ENCODE measurements at places on chromosomes 11 and 22. TPM values are rescaled to one million over a fixed set of nuclear protein-coding genes. Genes with fewer than 3 reads are reported as not detected.

DNA sequence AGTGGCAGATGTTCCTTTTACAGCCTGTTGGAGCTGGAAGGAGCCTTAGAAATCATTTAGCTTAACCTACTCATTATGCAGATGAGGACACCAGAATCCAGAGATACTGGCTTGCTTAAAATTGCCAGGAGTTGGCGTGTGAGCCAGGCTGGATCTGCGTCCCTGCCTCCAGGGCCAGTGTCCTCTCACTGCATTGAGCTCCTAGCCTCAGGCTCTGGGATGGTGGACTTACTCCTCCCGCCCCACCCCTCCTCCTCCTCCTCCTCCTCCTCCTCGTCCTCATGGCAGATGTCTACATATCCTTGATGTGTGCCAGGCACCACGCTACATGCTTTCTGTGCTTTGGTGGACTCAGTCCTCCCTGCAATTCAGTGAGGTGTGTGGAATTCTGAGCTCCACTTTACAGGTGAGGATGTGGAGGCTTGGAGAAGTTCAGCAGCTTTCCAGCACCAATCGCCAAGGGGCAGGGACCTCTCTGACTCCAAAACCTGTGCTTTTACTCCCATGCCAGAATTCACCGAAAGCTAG, 24.1 kb downstream of the ADAMTS15 start:
- DNase-seq, result no peak

DNA sequence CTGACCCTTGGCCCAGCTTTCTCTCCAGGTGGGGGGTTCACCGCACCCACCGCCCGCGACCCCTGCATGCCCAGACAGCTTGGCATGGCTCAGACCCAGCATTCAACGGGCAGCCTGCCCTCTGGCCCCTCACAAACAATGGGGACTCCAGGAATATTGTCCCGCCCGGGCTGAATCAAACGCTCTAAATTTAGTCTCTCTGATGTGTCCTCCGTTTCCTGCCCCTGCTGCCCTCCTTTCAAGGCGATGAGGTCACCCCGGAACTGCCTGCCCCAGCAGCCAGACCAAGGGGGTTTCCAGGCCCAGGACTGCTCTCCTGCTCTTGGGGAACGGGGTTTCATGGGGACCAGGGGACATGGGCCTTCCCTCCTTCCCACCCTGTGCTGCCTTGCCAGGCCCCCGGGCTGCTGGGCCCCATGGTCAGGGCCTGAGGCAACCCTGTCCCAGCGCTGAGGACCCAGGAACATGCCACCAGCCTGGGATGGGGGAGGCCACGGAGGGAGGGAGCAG, 10.1 kb upstream of the PDGFB start:
- DNase-seq, result no peak

The RRM1 gene
- 35.7 TPM for total RNA-seq

GRCh38 chr22:38186429-38186828, 4.8 kb upstream of the PLA2G6 start:
- no peak for DNase-seq

The OR2AG1 gene
- not detected for total RNA-seq

- DNase-seq, result no peak
These were observed 5.2 kb upstream of the IL17RA start for GRCh38 chr22:17079572-17079971.

- no peak for DNase-seq
These were observed 142.5 kb downstream of the LDLRAD3 start for GRCh38 chr11:36086366-36086765.

GRCh38 chr22:18970948-18971315, 34.8 kb upstream of the PRODH start:
- no peak for DNase-seq

DNA sequence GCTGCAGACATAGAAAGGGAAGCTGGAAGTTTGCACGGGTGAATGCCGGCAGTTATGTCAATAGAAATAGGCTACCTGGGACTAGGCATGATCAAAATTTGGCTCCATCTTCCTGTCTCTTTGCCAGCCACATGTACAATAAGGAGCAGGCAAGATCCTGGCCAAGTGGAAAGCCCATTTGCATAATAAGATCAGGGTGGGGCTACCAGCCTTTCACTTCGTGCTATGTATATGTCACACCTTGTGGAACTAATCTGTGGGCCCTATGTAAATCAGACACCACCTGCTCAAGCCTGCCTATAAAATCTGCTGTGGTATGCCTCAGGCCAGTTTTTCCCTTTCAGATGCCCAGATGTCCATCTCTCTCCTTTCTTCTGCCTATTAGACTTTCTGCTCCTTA, 79.3 kb upstream of the DRD2 start:
- no peak for DNase-seq

The MOV10L1 gene
- total RNA-seq, result 0.44 TPM

GRCh38 chr22:34841911-34842310, 224.0 kb upstream of the ISX start:
- DNase-seq, result no peak

- no peak for DNase-seq
These were observed 10.1 kb downstream of the CHID1 start for GRCh38 chr11:900545-900944.

- no peak for DNase-seq
These were observed 438.5 kb upstream of the FAT3 start for GRCh38 chr11:91786097-91786496.

DNA sequence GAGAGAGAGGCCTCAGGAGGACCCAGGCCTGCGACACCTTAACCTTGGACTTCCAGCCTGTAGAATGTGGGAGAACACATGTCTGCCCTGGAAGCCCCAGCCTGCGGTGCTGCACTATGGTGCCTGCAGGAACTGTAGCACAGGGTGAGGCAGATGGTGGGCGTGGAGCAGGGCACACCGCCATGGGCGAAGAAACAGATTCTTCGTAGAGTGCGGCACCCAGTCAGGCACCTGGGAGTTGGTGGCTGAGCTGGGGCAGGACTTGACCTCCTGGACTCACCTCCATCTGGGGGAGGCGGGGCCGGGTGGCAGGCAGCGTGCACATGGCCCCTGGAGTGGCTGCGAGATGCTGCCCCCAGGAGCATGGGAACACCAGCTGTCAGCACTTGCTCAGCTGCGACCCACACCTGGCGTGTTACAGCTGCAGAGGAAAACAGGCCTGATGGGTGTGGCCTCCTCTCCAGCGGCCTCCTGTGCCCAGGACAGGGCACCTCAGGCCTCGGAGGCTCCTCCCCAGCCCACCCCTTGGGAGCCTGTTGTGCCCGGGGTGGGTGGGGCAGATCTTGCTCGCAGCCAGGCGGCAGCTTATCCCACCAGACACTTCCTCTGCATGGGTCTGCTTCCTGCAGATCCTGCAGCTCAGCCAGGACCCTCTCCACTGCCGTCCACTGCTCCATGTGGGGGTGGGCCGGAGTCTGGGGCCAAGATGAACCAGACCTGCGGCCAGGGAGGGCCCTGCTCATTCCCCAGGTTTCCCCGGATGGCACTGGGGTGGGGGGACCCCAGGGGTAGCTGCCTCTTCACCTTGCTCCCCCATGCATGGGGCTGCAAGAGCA, 80.4 kb downstream of the MYEOV start:
- DNase-seq, result peak; percentile 47

DNA sequence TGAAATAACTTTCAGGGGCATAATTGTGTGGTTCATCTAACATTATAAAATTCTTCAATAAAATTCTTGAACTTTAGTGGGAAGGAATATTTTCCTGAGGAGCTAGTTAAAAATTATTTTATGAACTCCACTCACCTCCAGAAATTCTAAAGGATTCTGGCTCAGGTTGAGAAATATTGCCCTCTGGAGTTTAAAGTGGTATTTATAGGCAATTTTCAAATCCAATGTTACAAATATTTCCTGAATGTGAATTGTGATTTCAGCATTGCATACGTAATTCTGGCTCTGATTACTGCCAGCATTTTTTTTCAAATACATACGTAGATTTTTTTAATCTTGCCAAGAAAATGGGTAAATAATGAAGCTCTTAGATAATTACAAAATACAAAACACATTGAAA, 598.2 kb upstream of the ANO3 start:
- DNase-seq, result no peak

DNA sequence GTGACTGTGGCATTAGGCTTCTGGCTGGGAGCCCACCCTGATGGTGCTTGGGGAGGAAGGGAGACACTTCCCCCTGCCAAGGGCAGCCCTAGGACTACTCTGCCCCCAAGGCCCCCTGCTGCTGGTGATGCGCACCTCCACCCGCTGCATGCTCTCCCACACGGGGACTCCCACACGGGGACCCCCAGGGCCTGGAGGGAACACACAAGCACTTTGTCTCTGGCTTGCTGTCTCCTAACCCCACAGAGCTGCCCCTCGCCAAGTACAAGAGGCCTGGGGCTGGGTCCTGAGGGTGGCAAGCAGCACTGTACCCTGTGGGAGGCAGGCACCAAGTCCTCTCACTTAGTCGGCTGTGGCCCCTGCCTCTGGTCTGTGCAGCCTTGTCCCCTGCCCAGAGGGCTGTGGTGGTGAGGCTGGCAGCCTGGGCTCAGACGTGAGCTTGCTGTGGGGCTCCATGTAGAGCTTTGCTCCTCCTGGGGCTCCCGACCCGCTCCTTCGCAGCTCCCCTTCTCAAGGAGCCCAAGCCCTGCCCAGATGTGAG, 7.9 kb downstream of the LRRC75B start:
- no peak for DNase-seq

The PTPRCAP gene
- 8.0 TPM for total RNA-seq

The OR52N4 gene
- total RNA-seq, result not detected

GRCh38 chr22:49398115-49398514, 429.6 kb downstream of the BRD1 start:
- DNase-seq, result peak; percentile 44

The INS gene
- not detected for total RNA-seq

GRCh38 chr11:109454857-109455256, 32.9 kb downstream of the C11orf87 start:
- no peak for DNase-seq

- DNase-seq, result no peak
These were observed 197.7 kb downstream of the CASP12 start for GRCh38 chr11:104700609-104701008.

The GLYAT gene
- not detected for total RNA-seq

GRCh38 chr11:120816176-120816575, 207.7 kb upstream of the TBCEL start:
- no peak for DNase-seq

DNA sequence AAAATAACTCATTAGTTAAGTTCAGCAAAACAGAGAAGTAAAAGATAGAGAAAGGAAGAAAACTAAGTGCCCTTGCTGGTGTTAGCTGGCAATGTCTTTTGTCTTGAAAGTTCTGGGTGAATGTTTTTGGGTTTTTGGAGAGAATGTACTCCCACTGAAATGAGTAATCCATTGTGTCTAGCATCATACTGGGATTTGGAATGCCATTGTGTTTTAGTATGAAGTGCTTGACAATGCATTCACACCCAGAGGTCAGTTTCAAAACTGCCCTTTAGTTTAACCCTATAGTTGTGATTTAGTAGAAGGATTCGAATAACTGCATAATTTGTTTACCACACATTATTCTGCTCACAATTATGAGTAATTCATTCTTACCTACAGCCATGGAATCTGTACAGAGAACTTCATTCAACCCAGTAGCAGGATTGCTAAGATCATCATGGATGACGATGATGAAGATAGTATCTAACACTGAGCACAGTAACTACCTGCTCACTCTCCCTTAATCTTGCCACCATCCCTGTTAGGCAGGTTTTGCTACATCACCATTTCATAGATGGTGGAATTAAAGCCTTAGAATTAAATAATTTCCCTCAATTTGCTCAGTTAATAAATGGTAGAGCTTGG, 33.9 kb downstream of the MAML2 start:
- DNase-seq, result no peak

The C22orf42 gene
- total RNA-seq, result not detected

The SART1 gene
- 68.5 TPM for total RNA-seq

GRCh38 chr11:77444261-77444660, 29.6 kb downstream of the PAK1 start:
- DNase-seq, result no peak

DNA sequence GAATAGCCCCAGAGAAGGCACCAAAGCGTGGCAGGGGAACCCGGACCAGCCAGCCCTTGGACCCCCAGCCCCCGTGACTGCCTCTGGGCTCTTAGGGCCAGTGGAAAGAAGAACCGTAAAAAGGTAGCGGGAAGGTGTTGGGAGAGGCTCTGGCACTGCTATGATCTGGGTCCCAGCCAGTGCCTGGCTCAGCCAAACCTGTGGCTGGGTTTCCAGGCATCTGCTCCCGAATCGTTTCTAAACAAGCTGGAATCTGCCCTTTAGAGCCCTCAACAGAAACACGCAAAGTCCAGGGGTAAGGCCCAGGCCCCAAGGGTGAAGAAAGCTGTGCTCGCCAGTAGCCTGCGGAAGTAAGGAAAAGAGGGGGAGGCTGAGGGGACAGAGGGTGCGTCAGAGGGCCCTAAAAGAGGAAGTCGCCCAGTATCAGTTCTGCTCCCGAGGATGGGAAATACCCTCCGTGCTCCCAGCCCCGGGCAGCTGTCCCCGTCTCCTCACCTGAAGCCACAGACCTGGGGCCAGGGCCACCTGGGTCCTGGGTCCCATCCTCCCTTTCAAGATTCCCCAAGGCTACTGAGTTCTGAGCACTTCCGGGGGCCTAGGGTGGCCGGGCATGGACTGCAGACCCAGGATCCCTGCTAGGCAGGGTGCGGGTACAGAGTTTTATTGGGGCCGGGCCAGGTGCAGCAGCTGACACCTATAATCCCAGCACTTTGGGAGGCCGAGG, 24.7 kb downstream of the IL10RA start:
- peak; percentile 35 for DNase-seq

DNA sequence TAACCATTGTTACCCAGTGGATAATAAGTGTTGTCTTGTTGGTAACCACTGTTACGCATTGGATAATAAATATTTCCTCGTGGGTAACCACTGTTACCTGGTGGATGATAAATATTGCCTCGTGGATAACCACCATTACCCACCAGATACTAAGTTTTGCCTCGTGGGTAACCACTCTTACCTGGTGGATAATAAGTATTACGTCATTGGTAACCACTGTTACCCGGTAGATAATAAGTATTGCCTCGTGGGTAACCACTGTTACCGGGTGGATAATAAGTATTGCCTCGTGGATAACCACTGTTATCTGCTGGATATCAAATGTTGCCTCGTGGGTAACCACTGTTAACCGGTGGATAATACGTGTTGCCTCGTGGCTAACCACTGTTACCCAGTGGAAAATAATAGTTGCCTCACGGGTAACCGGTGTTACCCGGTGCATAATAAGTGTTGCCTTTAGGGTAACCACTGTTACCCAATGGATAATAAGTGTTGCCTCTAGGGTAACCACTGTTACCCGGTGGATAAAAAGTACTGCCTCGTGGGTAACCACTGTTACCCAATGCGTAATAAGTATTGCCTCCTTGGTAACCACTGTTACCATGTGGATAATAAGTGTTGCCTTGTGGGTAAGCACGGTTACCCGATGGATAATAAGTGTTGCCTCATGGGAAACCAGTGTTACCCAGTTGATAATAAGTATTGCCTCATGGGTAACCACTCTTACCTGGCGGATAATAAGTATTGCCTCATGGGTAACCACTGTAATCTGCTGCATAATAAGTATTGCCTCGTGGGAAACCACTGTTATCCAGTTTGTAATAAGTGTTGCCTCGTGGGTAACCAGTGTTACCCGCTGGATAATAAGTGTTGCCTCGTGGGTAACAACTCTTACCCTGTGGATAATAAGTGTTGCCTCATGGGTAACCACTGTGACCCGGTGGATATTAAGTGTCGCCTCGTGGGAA, 21.9 kb upstream of the NXPE4 start:
- no peak for DNase-seq

The NAALADL1 gene
- 28.8 TPM for total RNA-seq

The FAM180B gene
- 11.2 TPM for total RNA-seq

The MRPL49 gene
- 66.2 TPM for total RNA-seq

Measured in breast epithelium (tissue), 4 donors.